ENCODE measurements at places on chromosomes 3 and 15.
A peak's percentile ranks its signal among the peaks of the same experiment; 100 is the strongest.

DNA sequence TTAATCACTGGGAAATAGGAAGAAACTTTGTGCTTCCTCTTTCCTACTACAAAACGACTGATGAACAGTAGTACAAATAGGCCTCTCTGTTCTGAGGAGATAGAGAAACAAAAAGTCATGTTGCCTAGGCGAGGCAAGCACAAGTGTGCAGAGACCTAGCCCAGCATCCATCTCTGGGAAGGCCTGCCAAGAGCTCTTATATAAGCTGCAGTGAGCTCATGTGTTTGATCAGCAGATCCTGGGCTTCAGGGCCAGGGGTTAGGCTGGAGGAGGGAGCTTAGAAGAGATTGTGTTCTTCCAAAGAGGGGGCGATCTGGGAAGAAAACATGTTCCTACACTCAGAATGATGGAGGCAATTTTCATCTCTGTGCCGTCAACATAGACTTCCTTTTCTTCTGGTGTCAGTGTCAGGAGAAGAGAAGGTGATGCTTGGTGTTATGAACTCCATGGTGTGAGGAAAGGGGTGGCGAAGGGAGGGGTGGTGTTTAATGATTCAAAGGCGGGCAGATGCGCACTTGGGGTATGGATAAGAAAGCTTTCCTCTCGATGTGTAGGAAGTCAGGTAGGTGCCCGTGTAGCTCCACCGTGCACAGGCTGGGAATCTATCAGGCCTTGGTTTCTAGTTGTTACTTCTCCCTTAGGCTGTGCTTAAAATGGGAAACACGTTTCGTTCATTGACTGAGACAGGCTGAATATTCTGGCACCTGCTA is 29.5 kb upstream of the ETV5 start:
- no peak for DNase-seq

DNA sequence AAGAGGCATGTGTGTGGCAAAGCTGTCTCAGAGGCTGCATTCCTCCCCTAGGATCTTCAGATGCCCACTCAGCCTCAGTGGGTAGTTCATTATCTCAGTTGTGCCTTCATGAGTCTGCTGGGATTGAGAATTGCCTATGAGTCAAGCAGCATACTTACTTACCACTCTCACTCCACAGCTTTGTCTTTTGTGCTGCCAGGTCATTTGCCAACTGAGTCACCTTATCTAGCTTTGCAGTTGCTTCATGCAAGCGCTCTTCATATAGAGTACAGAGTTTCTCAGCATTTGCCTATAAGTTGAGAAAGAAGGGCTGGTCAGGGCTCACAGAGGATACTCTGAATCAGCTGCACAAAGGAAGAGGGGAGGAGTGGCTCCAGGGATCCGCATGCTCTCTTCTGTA is 89.5 kb downstream of the MYH15 start:
- DNase-seq = peak; percentile 82

- DNase-seq = no peak
These were observed 27.7 kb upstream of the CPEB1 start for GRCh38 chr15:82674873-82675272.

DNA sequence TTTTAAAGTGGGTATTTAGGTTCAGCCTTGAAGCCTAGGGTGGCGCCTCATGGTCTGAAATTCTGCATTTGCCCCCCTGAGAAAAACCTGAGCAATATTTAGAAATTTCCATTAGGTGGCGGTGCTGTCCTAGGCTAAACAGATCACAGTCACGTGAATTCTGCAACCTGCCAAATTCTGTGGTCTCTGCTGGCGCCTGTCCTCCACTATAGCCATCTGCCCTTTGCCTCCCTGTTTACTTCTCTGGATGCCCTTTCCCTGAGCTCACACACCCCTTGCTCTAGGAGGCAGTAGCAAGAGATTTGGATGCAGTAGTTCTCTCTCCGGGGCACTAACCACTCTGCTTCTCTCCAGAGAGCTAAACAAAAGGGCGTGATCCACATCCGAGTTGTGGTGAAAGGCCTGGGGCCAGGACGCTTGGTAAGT is 9.1 kb downstream of the MRPS11 start:
- peak; percentile 60 for DNase-seq

- DNase-seq = peak; percentile 20
These were observed 3.6 kb downstream of the ZBED2 start for GRCh38 chr3:111591555-111591954.

DNA sequence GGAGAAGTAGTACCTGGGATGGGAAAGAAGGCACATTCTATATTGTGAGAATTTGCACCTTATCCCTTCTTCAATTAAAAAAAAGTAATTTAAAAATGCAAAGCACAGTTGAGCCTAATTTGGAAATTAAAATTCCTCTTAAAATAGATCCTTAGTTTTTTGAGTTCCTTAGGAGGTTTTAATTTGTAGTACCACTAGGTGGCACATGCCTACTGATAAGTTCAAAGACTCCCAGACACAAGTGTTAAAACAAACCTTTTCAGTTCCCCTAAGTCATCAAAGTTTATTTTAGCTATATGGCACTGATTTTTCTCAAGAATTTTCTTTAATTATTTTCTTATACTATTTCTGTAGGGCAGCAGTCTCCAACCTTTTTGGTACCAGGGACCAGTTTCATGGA is 127.6 kb upstream of the AZI2 start:
- DNase-seq = peak; percentile 64

- no peak for DNase-seq
These were observed 695.0 kb upstream of the GRM7 start for GRCh38 chr3:6165951-6166350.

- DNase-seq = no peak
These were observed 62.4 kb upstream of the SLC24A5 start for GRCh38 chr15:48058371-48058770.

- DNase-seq = no peak
These were observed 179.8 kb downstream of the MEX3B start for GRCh38 chr15:81865850-81866537.

GRCh38 chr3:179473565-179473964 is 22.3 kb upstream of the GNB4 start:
- DNase-seq = no peak

DNA sequence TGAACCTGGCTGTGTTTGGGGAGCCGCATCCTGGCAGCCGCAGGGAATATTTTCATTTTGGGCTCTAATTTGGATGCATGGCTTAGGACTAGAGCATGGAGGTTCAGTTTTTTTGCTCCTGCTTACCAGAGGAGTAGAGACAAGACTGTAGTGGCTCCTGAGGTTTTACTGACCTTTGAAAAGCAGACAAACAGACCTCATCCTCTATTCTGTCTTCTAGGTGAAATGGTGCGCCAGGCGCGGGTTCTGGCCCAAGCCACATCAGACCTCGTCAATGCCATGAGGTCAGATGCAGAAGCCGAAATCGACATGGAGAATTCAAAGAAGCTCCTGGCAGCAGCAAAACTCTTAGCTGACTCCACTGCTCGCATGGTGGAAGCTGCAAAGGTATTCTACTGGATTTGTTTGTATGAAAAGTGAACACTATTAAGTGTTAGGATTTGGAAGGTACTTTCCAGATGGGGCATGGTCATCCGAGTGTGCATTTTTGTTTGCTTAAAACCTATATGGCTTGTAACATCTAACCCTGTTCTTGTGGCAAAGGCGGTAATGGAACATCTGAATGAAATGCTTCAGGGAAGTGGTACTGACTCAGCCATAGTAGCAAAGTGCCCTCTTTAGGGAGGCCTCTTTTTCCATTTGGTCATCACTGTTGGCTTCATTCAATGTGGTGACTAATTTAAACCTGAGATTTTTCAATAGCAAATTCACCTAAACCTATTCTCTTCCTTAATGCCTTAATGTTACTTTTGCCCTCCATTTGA is 330.7 kb upstream of the TPM1 start:
- peak; percentile 49 for DNase-seq

- DNase-seq = no peak
These were observed 5.6 kb downstream of the VGLL3 start for GRCh38 chr3:86985181-86985826.

GRCh38 chr3:193553586-193553985 is 1.1 kb downstream of the ATP13A4 start:
- no peak for DNase-seq

- no peak for DNase-seq
These were observed 23.3 kb upstream of the USF3 start for GRCh38 chr3:113719758-113720157.

- no peak for DNase-seq
These were observed 15.4 kb downstream of the EDC3 start for GRCh38 chr15:74680456-74680855.

DNA sequence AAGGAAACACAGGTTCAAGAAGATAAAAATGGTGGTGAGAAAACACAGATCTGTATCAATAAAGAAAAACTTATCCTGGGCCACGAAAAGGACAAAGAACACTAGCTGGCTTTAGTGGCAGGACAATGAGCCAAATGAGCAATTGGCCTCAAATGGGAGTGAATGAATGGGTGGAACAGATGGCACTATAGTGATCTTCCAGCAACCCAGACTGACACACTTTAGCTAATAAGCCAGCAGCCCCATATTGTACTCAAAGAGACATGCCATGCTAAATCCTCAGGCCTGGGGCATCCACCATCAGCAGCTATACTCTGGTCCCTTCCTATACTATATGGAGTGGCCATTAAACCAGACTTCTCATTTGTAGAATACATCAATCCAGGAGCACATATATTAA is 60.0 kb upstream of the GADL1 start:
- no peak for DNase-seq

- DNase-seq = no peak
These were observed 163.4 kb upstream of the ZNF385D start for GRCh38 chr3:21914451-21914850.

GRCh38 chr3:159919873-159920272 is 68.8 kb upstream of the IL12A start:
- DNase-seq = peak; percentile 96

- DNase-seq = no peak
These were observed 3.4 kb upstream of the ATP2B2 start for GRCh38 chr3:10508619-10509260.

DNA sequence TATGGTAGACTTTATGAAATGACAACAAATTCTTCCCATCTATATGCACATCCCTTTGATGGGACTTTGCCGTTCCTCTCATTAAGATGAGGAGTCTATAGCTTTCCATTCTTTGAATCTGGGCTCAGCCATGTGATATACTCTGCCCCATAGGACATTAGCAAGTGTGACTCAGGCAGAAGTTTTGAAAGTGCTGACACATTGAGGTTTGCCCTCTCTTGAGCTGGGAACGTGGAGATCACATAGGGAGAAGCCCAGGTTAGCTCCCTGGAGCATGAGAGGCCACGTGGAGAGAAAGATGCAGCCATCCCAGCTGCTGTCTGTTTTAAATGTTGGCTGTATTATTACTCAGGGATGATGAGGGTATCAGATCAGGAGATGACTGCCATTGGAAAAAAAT is 67.7 kb upstream of the OXTR start:
- peak; percentile 58 for DNase-seq

- no peak for DNase-seq
These were observed 1003.2 kb downstream of the ROBO1 start for GRCh38 chr3:78764634-78765033.

GRCh38 chr3:113255100-113255853 is 43.9 kb downstream of the BOC start:
- peak; percentile 15 for DNase-seq

GRCh38 chr3:115517457-115518050 is 105.8 kb upstream of the GAP43 start:
- DNase-seq = no peak

DNA sequence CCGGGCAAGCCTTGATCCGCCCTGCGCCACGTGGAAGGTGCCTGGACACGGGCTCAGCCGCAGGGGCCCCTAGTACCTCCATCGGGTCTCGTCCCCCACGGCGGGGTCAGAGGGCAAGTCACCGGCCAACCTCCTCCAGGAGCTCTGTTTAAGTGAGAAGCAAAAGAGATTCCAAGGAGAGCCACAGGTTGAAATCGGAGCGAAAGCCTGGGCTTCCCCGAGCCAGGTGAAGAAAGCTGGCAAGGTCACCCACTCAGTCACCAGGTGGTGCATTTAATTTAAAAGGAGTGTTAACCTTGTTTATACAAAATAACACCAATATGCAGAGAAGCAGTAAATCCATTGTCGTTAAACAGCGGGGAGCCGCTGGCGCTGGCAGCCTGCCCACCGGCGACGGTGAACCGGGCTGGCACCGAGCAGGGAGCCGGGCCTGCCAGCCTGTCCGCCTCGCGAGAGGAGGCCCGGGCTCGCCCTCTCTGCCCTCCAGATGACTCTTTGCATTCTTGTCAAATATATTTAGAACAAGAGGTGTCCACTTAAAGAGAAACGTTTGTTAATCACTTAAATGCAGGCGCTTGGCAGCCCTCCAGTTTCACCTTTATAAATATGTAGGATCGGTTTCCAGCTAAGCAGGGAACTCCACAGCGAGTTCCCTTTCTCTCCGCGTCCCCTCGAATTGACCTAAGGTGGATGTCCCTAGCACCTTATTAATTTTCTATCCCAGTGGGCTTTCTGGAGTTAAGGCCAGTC is 277.3 kb upstream of the NR2F2 start:
- peak; percentile 12 for DNase-seq

- DNase-seq = no peak
These were observed 463.6 kb upstream of the ALCAM start for GRCh38 chr3:104903064-104903463.

DNA sequence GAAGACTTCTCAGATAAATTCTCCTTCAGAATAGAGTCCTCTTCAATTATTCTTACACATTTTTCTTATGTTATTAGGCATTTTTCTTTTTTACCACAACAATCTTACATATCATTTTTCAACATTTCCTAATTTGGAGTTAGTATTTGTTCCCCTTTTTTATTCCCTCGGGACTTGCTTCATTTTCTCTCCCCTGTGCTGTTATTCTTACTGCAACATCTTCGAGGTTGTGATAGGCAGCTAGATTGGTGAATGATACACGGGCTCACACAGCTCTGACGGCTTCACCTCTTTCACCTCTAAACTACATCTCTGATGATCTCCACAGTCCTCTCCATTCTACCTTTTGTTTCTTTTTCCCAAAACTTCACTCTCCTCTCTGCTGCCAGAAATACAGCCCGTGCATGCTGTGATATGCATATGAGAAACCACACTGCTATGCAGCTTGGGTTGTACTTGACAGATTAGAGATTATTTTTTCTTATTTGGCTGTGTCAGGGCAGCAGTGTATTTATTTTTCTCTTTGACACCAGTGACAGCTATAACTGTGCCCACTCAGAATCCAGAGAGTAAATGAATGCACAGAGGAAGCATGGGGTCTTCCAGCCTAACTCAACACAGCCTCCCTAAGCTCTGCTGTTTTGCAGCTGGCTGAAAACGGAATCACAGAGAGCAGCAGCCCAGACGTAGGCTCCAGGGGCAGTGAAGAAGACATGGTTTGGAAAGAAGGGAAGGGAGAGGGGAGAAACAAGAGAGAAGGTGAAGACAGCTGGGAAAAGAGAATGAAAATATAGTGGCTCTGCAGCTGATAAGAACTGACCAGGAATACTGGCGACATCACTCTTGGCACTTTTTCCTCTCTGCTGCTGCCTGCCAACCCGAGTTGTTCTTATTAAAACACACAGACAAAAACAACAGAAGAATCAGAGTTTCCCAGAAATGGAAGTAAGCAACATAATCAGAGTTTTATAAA is 61.8 kb downstream of the SLC9A9 start:
- DNase-seq = no peak

- no peak for DNase-seq
These were observed 36.5 kb upstream of the NPHP3 start for GRCh38 chr3:132758740-132759139.

- DNase-seq = no peak
These were observed 14.6 kb downstream of the CHSY1 start for GRCh38 chr15:101237251-101237650.

- no peak for DNase-seq
These were observed 59.1 kb downstream of the SUMF1 start for GRCh38 chr3:4407941-4408340.

Data from PC-3 (cell line).